Fibroblast of lung (primary cell): ENCODE measurements at places on chromosomes 3 and 15. TPM values are rescaled to one million over a fixed set of nuclear protein-coding genes. Genes with fewer than 3 reads are reported as not detected.

GRCh38 chr15:65174509-65174908, 10.6 kb downstream of the CLPX start:
- DNase-seq: no peak

DNA sequence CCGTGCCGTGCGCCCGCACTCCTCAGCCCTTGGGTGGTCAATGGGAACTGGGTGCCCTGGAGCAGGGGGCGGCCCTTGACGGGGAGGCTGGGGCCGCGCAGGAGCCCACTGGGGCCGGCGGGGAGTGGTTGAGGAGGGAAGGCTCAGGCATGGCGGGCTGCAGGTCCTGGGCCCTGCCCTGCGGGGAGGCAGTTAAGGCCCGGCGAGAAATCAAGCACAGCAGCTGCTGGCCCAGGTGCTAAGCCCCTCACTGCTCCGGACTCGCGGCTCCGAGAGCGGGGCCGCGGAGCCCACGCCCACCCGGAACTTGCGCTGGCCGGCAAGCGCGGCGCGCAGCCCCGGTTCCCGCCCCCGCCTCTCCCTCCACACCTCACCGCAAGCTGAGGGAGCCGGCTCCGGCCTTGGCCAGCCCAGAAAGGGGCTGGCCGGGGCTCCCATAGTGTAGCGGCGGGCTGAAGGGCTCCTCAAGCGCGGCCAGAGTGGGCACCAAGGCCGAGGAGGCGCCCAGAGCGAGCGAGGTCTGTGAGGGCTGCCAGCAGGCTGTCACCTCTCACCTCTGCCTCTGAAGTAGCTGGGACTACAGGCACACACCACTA, 7.8 kb downstream of the GP9 start:
- DNase-seq: no peak

- no peak for DNase-seq
Measured at GRCh38 chr3:146546366-146546965, 2.1 kb upstream of the PLSCR1 start.

The NFKBIZ gene
- total RNA-seq: 15.4 and 38.8 TPM in 2 replicates

The ZNF80 gene
- total RNA-seq: not detected in 2 replicates

The LYZL4 gene
- not detected in 2 replicates for total RNA-seq

The NTRK3 gene
- total RNA-seq: 0.77 TPM in 1 of 2 replicates, not detected in the other

The ITIH1 gene
- total RNA-seq: not detected in 2 replicates
